ENCODE measurements at places on chromosomes 12 and 14.

DNA sequence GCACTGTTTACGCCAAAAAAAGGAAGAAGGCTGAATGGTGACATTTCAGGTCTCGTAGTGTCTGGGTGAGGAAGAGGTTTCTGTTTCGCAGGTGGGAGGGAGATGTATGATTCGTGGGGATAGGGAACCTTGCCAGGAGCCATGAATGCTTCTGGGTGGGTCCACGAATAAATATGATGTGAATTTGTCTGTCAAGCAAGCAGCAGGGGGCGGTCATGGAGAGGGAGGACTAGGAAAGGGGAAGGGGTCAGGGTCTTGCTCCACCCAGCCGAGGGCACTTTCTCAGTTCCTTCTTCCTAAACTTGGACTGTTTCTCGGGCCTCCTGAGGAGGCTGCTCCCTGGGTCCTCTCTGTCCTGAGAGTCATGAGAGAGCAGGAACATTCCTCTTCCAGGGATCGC lies 72.5 kb downstream of the LGMN start:
- DNase-seq = no peak

GRCh38 chr14:41824441-41824840 lies 217.8 kb downstream of the LRFN5 start:
- DNase-seq = no peak

DNA sequence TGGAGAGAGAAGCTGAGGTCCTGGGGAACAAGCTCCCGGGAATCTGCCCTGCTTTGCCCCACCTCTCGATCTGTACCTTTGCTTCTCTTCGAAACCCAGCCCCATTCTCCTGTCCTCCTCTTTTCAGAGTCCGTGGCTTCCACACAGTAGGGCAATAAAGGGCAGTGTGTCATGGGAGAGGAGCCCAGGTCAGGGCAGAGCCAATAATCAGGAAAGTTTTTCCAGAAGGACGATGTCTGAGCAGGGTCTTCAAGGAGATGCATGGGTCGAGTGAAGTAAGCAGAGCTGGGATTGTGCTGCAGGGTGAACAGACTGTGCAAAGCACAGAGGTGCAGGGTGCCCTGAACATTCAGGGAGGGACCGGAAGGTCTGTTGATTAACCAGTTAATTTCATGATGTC lies 22.1 kb upstream of the SERPINA4 start:
- no peak for DNase-seq

- no peak for DNase-seq
These were observed 39.1 kb downstream of the TSPAN11 start for GRCh38 chr12:30965613-30965985.

DNA sequence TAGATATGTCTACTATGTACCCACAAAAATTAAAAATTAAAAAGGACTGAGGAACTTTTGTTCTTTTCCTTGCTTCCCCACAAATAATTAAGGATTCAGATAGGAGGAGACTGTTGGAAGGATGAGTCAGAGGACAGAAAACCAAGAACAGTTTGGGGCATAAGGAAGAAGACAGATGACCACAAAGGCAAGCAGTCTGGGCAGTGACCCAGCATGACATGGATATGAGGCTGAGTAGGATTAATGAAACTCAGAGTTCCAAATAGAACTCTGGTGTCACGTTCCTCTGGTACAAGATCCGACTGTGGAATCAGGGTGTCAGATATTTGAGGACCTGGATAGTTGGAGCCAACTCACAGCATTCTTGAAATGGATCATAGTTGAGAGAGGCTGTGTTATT lies 89.3 kb upstream of the SLC38A4 start:
- DNase-seq = peak; percentile 92

GRCh38 chr12:6294156-6295093 lies 16.1 kb upstream of the PLEKHG6 start:
- peak; percentile 16 for DNase-seq

DNA sequence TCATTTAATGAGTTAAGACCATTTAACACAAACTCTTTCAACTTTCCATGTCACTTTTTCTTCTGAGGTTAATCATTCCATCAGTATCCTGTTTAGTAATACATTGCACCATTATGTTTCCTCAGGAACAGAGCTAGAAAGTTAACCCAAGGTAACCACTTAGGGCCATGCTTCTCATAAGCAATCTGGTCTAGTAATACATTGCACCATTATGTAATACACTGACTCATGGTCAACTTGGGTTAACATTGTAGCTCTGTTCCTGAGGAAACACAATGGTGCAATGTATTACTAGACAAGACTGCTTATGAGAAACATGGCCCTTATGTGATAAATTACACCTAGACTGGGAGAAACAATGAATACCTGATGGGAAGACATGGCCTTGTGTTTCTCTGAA lies 21.7 kb downstream of the ERH start:
- peak; percentile 38 for DNase-seq

- peak; percentile 93 for DNase-seq
These were observed 22.6 kb downstream of the OR10G3 start for GRCh38 chr14:21557084-21557901.

DNA sequence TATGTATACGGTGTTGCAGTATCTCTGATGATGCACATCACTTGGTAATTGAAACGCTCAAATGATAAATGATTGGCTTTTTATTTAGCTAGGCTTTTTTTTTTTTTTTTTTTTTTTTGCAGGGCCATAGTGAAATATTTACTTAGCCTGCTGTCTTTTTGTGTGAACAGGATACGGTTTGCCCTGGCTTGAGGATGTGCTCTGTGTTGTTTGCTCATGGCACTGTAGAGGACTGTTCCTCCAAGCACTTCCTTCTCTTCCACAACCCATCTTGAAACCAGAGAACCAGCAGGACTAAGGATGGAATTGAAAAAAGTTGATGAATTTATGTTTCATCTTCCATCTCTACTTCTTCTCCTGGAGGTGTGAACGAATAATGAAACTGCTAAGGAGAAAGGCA lies 15.5 kb upstream of the SSPN start:
- no peak for DNase-seq

DNA sequence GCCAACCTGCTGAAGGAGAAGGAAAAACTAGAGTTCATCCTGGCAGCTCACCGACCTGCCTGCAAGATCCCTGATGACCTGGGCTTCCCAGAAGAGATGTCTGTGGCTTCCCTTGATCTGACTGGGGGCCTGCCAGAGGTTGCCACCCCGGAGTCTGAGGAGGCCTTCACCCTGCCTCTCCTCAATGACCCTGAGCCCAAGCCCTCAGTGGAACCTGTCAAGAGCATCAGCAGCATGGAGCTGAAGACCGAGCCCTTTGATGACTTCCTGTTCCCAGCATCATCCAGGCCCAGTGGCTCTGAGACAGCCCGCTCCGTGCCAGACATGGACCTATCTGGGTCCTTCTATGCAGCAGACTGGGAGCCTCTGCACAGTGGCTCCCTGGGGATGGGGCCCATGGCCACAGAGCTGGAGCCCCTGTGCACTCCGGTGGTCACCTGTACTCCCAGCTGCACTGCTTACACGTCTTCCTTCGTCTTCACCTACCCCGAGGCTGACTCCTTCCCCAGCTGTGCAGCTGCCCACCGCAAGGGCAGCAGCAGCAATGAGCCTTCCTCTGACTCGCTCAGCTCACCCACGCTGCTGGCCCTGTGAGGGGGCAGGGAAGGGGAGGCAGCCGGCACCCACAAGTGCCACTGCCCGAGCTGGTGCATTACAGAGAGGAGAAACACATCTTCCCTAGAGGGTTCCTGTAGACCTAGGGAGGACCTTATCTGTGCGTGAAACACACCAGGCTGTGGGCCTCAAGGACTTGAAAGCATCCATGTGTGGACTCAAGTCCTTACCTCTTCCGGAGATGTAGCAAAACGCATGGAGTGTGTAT lies 2.4 kb downstream of the FOS start:
- DNase-seq = no peak

DNA sequence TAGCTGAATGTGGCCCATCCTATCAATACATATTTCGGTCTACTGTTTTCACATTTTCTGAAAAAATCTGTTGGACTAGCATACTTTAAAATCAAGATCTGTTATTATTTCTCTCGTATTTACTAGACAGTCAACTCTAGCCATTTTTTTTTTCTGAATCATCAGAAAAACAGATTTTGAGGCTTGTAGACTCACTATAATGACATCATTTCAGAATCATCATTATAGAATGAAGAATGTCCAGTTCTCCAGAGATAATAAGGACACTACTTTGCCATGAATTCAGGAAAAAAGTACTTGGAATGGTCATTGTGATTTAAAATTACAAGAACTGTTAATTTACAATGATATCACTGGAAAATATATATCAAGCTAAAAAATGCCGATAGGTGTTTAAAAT lies 589.8 kb downstream of the KCNH5 start:
- no peak for DNase-seq

- DNase-seq = peak; percentile 11
These were observed 3.7 kb downstream of the NOVA1 start for GRCh38 chr14:26594148-26594547.

- DNase-seq = no peak
These were observed 135.0 kb upstream of the OTX2 start for GRCh38 chr14:56945291-56945690.

DNA sequence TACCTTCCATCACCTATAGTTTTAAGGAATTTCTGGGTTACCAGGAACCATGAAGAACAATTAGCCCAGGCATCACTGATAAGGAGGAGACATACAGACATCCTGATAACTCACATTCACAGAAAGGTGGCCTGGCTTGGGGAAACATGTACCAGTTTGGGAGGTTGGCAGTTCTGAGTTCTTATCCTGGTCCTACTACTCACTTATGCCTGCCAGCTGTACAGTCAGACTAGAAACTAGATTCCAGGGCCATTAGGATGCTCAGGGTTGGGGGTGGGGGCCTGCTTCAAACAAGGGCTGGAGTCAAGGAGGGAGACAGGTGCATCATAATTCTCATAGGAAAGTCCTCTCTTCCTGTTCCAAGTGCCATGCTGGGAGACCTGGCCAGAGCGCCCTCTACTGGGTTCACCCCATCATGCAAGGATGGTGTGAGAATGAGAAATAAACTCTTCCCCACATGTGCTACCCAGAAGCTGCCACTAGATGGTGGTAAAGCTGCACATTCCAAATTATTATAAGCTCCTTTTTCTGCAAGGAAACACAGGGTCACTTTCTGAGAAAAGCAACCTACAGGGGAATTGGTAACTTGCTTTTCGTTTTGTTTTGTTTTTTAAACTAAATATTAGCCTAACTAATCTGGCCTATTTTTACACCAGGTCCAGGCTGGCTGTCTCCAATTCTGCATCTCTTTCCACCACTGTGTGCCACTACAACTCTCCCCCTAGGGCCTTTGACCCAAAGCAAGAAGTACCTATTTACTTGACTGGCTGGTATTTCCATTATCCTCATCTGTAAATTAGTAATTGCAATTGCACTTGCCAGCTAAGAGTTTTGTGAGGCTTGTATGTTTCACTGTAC lies 14.5 kb downstream of the OAS2 start:
- peak; percentile 76 for DNase-seq

DNA sequence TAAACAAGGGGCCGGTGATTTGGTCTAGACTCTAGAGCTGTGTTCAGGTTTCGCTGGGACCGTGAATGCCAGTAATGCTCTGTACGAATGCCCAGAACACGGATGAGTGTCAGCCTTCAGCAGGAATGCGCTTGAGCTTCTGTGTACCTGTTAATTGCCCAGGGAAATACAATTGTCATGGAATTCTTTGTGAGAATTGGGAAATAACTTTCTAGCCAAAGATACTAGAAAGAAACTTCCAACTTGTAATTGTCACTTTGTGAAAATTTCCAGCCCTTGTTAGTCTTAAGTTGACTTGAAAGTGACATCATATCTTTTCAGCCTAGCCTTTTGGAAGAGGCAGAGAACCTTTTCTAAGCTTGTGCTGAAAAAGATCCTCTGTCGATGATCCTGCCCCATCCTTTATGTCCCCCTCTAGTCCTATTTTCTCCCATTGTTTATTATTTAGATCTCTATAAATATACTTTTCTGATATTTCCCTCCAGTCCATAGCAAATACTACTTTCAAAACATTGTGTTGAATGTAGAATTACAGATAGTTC lies 2.7 kb downstream of the CHST11 start:
- peak; percentile 26 for DNase-seq

- DNase-seq = no peak
These were observed 134.2 kb downstream of the DICER1 start for GRCh38 chr14:95023115-95023514.

- DNase-seq = no peak
These were observed 255.0 kb downstream of the PAX9 start for GRCh38 chr14:36916668-36917067.

- DNase-seq = no peak
These were observed 1239.8 kb downstream of the TMEM121 start for GRCh38 chr14:106766145-106766544.
